Activated CD8-positive, alpha-beta T cell treated with anti-CD3 and anti-CD28 coated beads for 36 hours (primary cell): ENCODE measurements at places on chromosomes 6 and 20.

GRCh38 chr6:606829-607379, 50.0 kb downstream of the HUS1B start:
- DNase-seq: no peak

DNA sequence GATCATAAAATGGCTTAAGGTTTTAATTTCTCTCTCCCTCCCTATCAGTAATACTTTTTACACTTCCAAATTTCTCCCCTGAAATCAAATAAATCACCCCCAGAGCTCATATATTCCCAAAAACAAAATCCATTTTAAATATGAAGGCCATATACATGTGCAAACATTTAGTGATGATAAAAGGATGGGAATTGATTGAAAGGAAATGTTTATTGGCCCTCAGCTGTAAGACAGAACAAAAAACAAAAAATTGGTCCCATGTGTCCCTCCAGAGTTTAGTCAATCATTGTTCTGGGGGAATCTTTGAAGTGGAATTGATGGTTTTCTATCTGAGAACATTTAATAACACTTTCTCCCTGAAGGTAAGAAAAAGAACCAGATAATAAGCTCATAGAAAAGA, 91.7 kb downstream of the COL12A1 start:
- DNase-seq: no peak

- no peak for DNase-seq
Measured at GRCh38 chr6:16227605-16228004, 10.8 kb upstream of the GMPR start.

DNA sequence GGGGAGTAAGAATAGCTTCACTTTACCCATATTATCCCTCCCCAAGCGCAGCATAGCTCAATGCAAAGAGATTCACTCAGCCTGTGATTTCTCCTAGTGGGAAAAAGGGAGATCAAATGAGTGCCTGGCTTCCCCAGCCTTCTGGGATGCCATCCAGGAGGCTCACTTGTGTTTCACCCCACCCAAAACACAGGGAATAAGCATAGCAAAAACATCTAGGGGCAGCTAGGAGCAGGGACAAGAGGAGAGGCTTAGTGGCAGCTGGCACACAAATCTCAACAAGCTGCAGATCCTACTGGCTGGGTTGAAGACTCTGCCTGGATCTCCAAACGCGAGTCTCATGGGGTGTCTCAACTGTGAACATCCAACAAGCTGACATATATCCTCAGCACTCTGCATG, 715.8 kb downstream of the RNF144B start:
- no peak for DNase-seq

DNA sequence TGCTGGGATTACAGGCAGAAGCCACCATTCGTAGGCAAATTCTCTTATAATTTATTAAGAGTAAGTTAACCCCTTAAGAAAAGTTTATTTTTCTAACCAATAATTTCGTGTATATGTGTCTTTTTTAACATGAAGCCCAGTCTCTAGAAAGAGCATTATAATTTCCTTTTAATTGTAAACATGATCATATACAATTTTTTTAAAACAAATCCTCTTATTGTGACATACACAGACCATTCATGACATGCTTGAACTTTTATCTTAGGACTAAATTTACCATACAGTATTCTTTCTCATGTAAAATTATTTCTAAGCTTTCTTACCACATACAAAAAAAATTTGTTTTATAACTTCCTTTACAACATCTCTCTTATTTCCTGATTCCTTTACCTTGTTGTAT, 6.7 kb downstream of the ACOT13 start:
- DNase-seq: no peak

DNA sequence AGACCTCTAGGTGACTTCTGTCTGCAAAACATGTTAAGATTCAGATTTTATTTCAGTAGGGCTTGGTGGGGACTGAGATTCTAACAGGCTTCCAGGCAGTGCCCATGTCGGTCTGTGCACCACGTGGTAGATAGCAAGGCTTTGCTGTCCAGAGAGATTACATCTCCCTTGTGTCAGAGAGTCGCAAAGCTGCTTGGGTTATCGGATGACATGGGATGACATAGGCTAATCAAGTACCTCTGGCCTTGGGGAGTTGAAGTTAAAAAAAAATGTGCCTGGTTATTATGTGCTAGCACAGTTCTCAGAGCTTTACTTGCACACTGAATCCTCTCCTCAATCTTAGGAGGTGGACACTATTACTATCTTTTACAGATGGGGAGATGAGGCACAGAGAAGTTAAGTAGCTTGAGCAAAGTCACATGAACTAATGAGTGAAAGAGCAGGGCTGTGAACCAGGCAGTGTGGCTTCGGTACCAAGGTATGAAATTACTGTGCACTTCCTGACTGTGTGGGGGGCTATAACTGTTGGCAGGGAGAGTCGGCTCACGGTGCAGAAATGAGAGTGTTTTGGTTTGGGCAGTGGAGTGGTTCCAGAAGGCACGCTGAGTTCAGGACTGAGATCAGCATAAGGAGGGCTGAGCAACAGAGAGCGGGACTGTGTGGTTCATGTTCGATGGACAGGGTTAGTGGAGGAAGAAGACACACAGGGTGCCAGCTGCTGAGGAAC, 41.1 kb downstream of the FARS2 start:
- peak; percentile 76 for DNase-seq

GRCh38 chr6:170159022-170159965, 131.6 kb downstream of the DLL1 start:
- DNase-seq: no peak
